ENCODE measurements at places on chromosomes 1 and 21.

DNA sequence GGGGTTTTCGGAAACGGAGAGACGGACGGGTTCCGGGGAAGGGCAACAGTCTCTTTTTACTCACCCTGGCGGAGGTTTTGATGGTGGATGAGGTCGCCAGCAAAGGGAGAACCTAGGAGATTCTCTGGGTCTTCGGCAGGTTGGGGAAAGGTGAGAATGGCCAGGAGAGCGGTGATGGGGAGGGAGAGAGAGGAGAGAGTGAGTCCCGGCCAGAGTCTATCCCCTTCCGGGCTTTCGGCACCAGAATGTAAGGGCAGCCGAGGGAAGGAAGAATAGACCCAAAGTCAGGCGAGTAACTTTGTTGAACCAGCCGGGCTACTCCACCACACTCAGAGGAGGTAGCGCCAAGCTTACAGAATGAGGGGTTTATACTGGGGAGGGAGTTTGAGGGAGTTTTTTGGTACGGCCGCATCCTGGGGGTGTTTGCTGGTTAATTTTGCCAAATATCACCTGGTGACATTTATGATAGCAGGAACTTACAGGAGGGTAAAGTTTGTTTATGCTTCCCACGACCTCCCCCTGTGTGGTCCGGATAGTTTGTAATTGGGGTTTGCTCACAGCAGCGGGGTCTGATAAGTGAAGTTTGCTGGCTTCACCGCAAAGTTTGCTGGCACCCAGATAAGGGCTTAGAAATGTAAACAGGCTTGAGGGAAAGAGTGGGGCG lies 141.1 kb upstream of the ETV3 start:
- DNase-seq: no peak

DNA sequence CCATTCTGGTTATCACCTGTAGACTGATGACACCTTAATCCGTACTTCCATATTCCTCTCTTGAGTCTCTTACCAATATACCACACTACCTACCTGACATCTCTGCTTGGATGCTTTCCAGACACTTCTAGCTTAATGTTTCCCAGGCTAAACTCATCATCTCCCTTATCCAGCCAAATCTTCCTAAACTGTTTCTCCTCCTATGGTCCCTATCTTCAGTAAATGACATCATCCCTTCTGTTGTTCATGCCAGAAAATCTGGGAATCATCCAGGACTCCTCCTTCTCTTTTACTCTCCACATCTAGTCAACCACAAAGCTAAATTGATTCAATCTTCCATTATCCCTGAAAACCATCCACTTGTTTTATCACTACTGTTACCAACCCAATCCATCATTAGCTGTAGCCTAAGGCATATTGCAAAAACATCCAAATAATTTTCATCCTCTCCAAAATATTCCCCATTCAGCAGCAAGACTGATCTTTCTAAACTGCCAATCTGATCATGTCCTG lies 464.1 kb upstream of the BEND5 start:
- no peak for DNase-seq

GRCh38 chr1:211831558-211832323 lies 1.2 kb upstream of the LPGAT1 start:
- no peak for DNase-seq

- no peak for DNase-seq
Observed at GRCh38 chr1:66288048-66288447, 245.9 kb upstream of the SGIP1 start.

DNA sequence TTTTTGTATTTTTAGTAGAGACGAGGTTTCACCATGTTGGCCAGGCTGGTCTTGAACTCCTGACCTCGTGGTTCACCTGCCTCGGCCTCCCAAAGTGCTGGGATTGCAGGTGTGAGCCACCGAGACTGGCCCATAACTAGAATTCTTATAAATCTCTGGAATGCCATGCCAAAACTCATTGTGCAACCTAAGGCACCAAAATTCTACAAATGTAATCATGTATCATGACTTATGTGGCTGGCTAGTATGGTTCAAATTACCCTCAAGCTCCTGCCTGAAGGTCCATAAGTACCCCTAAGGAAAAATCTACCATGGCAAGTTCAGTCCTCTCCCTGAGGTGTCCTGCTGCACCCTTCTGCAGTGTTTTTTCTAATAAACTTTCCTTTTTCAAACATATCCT lies 63.8 kb upstream of the CSF1 start:
- no peak for DNase-seq
